Cortex of kidney (tissue), 1 donor: ENCODE measurements at places on chromosomes 5 and 9.

DNA sequence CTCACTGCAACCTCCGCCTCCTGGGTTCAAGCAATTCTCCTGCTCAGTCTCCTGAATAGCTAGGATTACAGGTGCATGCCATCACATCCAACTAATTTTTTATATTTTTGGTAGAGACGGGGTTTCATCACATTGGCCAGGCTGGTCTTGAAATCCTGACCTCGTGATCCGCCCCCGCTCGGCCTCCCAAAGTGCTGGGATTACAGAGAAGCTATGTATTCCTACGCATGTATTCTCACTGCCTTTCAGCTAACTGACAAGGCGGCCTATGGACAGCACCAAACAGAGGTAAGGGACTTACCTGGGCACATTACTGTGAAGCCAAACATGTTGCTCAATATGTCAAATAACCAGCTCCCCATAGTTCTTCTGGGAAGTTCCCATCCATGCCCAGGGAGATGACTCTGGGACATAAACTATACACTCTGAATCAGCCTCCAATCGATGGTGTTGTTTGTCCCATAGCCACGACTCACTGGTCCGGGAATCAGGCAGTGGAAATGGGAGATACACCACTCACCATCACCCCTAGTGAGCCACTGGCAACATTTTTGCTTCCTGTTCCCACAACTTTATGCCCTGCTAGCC, 114.6 kb downstream of the SYK start:
- no peak for DNase-seq

DNA sequence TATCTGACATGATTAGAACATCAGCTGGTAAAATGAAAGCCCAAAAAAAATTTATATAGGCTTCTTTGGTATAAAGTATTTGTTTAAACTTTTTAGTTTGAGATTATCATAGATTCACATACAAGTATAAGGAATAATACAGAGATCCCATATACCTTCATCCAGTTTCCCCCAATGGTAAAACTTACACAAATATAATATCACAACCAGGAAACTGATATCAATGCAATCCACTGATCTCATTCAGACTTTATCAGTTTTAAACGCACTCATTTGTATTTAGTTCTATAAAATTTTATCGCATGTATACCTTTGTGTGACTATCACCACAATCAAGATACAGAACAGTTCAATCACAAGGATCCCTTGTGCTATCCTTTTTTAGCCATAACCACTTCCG, 3.8 kb downstream of the FAM114A2 start:
- no peak for DNase-seq

DNA sequence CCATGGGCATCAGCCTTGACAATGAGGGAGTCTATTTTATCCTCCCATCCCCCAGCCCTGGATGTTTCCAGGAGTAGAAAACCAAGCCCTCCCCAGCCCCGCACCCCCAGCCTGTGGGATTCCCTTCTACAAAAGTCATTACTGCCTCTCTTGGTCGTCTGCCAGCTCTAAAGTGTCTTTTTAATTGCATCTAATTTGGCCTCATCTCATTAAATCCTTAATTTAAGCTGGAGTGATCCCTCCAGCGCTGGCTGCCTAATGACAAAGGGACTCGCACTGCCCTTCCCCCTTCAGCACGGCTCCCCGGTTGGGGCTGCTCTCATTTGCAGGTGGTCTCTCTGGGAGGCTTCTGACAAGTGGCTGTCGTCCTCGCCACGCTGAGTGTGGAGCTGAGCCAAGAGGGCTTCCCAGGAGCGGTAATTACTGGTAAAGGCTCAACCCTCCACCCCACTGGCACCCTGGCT, 107.9 kb upstream of the ALDH1B1 start:
- DNase-seq: no peak

- no peak for DNase-seq
Measured at GRCh38 chr9:94692601-94693000, 33.9 kb upstream of the AOPEP start.

- no peak for DNase-seq
Measured at GRCh38 chr9:79912318-79913070, 340.7 kb downstream of the TLE4 start.

- no peak for DNase-seq
Measured at GRCh38 chr9:37908283-37908682, 4.4 kb upstream of the SLC25A51 start.

DNA sequence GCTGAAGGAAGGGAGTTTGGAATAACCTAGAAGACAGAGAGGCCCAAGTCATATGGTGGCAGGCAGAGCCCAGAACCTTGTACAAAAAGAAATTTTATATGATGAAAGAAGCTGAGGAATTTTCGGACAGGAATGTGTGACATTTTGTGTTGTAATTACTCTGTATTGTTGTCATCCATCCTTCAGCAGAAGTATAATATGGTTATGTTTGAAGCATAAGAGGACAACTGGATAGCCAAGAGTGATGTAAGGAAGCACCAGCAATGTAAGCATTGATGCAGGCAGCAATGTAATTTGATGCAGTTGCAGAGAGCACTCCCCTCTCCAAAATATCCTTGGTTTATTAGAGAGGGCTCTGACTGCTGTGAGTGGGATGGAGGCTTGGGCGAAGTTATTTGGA, 19.1 kb upstream of the SNX2 start:
- DNase-seq: no peak

DNA sequence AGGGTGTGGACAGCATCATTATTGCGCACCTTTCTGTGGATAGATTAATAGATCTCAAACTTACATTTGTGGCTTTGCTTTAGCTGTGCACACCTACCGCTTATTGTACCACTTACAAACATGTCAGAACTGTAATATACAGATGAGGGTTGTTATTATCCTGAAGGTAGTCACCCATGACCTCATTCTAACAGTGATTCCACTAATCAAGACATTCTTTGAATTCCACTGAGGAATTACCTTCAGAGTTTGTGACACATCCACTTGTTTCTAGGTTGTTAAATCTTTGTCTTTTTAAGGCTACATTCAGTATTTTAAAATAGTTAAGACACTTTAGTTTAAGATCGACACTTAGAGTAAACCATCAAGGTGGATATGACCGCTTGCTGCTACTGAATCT, 7.8 kb downstream of the KCNV2 start:
- no peak for DNase-seq

- no peak for DNase-seq
Measured at GRCh38 chr9:91530829-91531228, 107.2 kb upstream of the NFIL3 start.
